ENCODE measurements at places on chromosomes 4 and X.

GRCh38 chr4:94519019-94519418, 67.3 kb downstream of the PDLIM5 start:
- DNase-seq, result no peak

DNA sequence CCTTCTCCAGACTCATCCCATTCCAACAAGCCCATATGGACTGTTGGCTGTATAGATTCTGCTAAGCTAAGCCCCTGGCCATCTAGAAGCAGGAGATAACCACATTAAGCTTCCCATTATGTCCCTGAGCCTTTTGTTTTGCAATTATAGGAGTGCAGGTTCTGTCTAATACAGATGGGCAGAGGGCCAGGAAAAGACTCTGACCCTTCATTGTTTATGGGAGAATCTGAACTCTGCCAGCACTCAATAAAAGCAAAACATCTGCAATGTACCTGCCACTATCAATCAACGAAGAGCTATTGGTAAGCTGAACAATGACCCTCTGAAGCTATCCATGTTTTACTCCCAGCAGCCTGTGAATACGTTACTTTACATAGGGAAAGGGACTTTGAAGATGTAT, 207.3 kb upstream of the CLNK start:
- DNase-seq, result no peak

- DNase-seq, result peak; percentile 27
Observed at GRCh38 chrX:55710701-55711100, 6.8 kb upstream of the RRAGB start.

DNA sequence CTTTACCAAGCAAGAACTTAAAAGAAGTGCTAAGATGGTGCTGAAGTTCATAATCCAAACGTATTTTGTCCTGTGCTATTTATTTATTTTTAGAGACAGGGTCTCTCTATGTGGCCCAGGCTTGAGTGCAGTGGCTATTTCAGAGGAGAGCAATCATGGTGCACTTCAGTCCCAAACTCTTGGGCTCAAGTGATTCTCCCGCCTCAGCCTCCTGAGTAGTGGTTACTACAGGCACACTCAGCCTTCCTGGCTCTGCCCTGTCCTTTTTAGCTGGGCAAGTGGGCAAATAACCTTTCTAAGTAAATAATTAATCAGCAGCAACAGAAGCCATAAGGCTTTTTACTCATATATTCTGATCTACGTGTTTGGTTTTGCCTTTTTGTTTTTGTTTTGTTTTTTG, 2.6 kb downstream of the NSD2 start:
- DNase-seq, result no peak

DNA sequence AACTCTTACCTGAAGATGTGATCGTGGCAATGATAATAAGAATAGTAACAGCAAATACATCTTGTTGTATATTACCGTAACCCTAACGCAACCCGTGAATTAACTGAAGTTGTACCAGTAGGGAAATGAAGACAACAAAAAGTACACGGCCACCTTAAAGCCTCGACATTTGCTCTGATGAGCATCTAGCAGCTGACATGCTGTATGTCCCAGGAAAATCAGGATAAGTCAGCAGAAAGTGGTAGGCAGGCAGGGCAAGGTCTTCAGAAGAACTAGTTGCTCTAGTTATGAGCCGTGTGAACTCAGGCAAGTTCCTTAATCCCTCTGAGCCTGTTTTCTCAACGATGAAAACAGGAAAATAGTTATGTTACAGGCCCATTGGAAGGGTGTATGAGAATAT, 7.7 kb upstream of the ASB5 start:
- no peak for DNase-seq

- no peak for DNase-seq
Observed at GRCh38 chrX:119981286-119982070, 37.9 kb upstream of the NKAP start.

- no peak for DNase-seq
Observed at GRCh38 chr4:25513814-25514213, 136.8 kb downstream of the ANAPC4 start.

- peak; percentile 99 for DNase-seq
Observed at GRCh38 chr4:184792950-184793555, 32.7 kb downstream of the ACSL1 start.

GRCh38 chrX:45502396-45502795, 301.7 kb upstream of the DIPK2B start:
- DNase-seq, result no peak

DNA sequence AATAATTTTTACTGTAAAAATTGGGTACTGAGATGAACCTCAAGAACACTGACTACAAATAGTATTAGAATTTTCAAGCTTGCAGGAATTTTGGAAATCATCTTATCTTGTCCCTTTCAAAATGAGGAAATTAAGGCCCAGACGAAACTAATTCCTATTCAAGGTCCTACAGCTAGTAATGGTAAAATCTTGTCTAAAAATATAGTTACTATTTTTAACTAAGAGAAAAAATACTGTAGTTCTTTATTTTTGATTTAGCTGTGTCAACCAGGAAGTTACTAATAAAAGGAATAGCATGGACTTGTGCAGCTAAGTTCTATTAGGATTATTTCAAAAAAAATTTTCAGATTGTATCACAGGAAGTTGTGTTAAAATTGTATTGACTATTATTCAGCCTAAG, 12.7 kb downstream of the PRIMPOL start:
- DNase-seq, result no peak

GRCh38 chr4:143597276-143597675, 83.8 kb downstream of the SMARCA5 start:
- no peak for DNase-seq

GRCh38 chr4:88162626-88163025, 4.2 kb upstream of the ABCG2 start:
- DNase-seq, result no peak

- DNase-seq, result peak; percentile 52
Observed at GRCh38 chr4:27005501-27005900, 144.9 kb downstream of the STIM2 start.

GRCh38 chr4:111937368-111937767, 207.9 kb upstream of the FAM241A start:
- no peak for DNase-seq

GRCh38 chr4:123893011-123893981, 496.7 kb downstream of the SPRY1 start:
- peak; percentile 37 for DNase-seq

DNA sequence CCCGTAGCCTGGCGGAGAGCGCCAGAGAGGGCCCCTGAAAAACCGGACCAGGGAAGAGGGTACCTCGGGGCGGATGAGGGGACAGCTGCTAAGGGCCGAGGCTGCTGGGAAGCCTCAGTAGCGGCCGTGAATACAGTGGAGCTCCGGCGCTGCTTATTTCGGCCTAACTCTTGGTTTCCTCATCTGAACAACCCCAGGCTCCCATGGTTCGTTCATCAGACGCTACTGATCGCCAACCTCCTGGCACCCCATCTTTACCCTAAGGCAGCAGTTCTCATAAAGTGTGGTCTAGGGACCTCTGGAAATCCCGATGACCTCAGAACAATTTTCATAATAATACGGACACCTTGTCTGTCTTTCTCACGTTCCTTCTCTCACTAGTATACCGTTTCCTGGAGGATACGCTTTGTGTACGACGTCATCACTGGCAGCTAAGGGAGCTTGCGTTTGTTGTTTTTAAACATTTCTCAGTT, 645 bp upstream of the RAB28 start:
- peak; percentile 17 for DNase-seq

DNA sequence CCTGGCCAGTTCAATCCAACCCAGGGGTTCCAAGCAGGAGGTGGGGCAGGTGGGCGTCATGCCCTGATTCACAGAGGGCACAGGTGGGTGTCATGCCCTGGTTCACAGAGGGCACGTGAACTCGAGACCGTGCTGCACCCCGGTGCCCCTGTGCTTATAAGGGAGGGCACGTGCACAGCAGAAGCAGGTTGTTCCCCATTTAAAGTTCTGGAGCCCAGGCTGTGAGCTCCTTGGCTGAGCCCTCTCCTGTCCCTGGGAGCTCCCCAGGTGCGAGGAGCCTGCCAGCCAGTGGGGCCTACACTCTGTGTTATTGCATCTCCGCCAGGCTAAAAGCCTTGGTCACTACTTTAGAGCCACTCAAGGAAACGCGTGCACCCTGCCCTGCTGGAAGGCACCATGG, 3.2 kb upstream of the CPZ start:
- no peak for DNase-seq

- DNase-seq, result peak; percentile 21
Observed at GRCh38 chrX:37424000-37424429, 74.9 kb downstream of the PRRG1 start.

DNA sequence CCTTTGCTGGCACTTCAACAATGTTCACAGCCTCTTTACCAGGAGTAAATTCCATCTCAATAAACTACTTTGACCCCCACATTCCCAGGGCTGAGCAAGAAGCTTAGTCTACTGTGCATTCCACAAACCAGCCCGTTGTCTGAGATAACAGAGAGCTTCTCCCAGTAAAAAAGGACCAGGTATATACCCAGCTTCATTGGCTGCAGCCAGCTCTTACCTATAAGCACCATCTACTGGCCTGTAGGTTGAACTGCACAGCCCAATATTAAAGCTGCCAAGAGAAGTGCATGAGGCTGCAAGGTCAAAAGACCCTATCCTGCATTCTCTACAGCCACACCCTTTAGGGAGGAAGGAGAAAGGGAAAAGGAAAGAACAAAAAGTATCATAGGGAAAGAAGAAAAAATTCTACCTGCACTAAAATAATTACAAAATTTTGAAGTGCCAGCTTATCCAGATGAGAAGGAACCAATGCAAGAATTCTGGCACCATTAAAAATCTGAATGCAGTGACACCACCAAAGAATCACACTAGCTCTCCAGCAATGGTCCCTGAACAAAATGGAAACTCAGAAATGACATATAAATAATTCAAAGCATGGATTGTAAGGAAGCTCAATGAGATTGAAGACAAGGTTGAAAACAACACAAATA, 45.7 kb upstream of the INTU start:
- peak; percentile 31 for DNase-seq

DNA sequence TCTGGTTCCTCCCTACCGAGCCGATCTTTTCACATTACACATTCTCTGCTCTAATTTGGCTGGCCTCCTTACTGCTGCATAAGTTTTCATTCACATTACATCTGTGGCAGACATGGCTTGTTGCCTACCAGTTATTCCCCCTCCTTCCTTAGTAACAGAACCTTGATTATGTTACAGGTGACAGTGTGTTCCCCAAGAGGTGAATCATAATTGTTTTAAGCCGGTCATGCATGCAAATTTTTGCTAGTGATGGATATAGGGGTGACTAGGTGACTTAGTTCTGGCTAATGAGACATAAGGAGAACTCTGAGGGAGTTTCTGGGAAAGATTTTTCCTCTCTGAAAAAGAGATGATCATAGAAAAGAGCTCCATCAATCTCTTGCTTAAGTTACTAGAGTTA, 8.4 kb upstream of the LAMP2 start:
- no peak for DNase-seq

- DNase-seq, result no peak
Observed at GRCh38 chr4:17437396-17437795, 74.5 kb downstream of the QDPR start.

DNA sequence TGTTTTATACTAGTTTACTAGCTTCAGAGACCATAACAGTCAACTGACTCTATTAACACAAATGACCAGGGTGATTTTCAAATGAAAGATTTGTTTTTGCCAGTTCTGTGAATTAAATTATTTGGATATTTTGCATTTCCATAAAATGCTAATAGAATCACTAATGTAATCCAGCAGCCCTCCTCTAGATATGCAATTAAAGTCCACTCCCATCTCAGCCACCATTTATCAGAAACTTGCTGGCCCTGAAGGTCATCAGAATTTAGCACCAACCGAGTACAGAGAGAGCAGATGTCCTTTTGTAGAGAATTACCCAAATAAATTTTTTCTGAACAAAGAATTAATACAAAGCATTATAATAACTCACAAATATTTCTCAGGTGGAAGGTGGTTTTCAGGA, 531.1 kb upstream of the SLIT2 start:
- DNase-seq, result no peak

GRCh38 chrX:19096586-19096985, 25.7 kb downstream of the ADGRG2 start:
- peak; percentile 4 for DNase-seq

- DNase-seq, result no peak
Observed at GRCh38 chr4:182861346-182861745, 55.8 kb downstream of the DCTD start.

GRCh38 chr4:80240976-80241375, 25.5 kb upstream of the FGF5 start:
- no peak for DNase-seq

DNA sequence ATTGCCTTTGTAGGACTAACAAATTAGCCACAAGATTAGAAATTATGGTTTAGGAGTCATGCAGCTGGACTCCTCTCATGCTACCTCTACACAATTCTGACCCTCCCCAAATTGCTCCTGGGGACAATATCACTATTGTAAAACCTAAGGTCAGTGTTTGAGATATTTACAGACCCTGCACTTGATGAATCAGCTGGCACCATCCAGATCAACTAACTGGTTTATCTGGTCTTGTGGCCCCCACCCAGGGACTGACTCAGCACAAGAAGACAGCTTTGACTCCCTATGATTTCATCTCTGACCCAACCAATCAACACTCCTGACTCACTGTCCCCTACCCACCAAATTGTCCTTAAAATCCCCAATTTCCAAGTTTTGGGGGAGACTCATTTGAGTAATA, 192.4 kb downstream of the STPG2 start:
- no peak for DNase-seq

GRCh38 chr4:177451108-177451500, 8.9 kb upstream of the AGA start:
- no peak for DNase-seq

GRCh38 chrX:12962041-12962504, 12.8 kb upstream of the TMSB4X start:
- DNase-seq, result no peak

- DNase-seq, result no peak
Observed at GRCh38 chr4:55458164-55458563, 62.4 kb downstream of the TMEM165 start.

DNA sequence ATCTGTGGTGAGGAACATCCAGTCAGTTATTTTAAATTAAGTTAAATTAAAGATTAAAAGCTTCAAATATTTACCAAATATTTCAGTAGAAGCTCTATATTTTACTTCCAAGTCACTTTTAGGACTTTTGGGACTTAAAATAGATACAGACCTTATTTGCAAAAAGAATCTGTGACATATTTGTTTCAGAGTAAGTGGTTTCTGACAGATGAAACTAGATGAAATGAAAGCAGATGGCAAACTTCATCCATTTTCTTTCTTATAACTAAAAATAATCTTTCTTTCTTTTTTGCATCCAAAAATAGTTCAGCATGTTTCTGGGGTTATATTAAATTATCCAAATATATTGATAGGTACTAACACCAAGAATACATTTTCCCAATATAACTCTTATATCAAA, 6.6 kb upstream of the UTP3 start:
- DNase-seq, result no peak
